ENCODE measurements at places on chromosomes 1 and 21. TPM values are rescaled to one million over a fixed set of nuclear protein-coding genes. Genes with fewer than 3 reads are reported as not detected.

Gene AADACL4
- not detected for total RNA-seq

Gene KRTAP13-2
- total RNA-seq, result not detected

Gene FMN2
- 60.1 TPM for total RNA-seq

DNA sequence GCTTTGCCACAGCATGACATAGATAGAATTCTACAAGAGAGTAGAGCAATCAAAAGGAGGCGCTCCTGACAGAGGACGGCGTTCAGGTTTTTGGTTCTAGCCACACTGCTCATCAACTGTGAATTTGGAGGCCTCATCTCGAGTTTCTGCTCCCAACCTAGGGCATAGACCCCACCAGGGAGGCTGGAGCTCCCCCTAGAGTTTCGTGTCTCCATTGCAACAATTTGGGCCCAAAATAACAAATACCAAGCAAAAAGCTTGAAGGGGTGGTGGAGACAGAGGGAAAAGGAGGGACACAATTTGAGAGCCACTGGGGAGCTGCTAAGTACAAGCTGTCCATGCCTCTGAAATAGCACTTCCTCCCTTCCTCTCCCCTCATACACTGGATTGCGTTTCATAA, 297.0 kb downstream of the GPATCH2 start:
- no peak for DNase-seq

GRCh38 chr1:92503043-92503925, 16.6 kb upstream of the GFI1 start:
- DNase-seq, result no peak

- DNase-seq, result no peak
Measured at GRCh38 chr1:117180147-117180967, 30.4 kb downstream of the VTCN1 start.

GRCh38 chr1:70672442-70672888, 261.4 kb downstream of the CTH start:
- DNase-seq, result no peak

GRCh38 chr21:38448671-38449385, 49.4 kb downstream of the ERG start:
- no peak for DNase-seq

- DNase-seq, result no peak
Measured at GRCh38 chr1:40784141-40784770, 669 bp downstream of the KCNQ4 start.

Gene BGLAP
- total RNA-seq, result 5.1 TPM

DNA sequence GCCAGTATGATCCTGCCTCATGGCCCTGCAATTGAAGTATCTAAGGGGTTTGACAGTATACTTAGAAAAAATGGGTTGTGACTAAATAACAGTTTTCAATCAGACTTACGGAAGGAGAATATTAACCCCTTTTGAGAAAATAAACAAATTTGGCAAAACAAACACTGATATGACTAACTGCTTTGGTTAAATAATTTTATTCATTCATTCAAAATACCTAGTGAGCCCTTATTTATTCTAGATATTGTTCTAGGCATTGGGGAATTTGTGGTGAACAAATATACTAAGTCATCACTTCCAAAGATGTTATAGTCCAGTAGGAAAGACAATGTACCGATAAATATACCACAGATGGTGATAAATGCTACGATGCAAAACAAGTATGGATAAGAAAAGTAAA, 358.7 kb downstream of the TGFB2 start:
- no peak for DNase-seq

Gene SELP
- 21.0 TPM for total RNA-seq

Gene NKAIN1
- total RNA-seq, result 0.13 TPM

DNA sequence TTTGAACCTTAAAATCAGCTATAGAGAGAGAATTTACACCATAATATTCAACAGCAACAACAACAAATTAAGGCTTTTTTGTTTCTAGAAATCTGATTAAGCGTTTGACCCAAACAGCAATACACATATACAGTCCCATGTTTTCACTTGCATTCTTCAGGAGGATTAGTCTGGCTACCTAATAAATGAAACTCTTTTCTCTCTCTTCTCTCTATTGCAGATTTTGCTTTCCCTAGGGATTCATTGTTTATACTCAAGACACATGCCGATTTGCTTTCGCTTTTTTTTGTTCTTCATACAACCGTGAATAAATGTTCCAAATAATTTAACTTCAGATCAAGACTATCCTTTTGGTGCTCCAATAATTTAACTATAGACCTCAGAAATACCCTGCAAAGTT, 162.4 kb upstream of the PTBP2 start:
- DNase-seq, result no peak

DNA sequence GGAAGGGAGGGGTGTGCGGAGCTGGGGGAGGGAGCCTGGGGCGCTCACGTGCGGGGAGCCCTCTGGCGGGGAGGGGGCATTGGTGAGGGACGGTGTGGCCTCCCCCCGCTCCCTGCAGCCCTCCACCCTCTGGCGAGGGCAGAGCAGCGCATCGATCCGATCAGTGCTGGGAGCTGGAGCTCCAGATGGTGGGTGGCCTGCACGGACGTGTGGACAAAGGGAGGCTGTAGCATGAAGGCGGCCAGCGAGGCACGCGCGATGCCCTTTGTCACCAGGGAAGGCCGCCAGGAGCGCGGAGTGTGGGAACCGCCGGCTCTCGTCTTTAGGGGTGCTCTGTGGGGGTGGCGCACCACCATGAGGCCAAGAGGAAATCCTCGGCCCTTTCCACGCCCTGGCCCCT, 5.4 kb upstream of the HES5 start:
- DNase-seq, result no peak

- DNase-seq, result no peak
Measured at GRCh38 chr1:29909962-29910361, 673.6 kb downstream of the PTPRU start.

Gene WDR64
- total RNA-seq, result not detected

GRCh38 chr1:197225611-197226010, 42.4 kb upstream of the CRB1 start:
- DNase-seq, result no peak

DNA sequence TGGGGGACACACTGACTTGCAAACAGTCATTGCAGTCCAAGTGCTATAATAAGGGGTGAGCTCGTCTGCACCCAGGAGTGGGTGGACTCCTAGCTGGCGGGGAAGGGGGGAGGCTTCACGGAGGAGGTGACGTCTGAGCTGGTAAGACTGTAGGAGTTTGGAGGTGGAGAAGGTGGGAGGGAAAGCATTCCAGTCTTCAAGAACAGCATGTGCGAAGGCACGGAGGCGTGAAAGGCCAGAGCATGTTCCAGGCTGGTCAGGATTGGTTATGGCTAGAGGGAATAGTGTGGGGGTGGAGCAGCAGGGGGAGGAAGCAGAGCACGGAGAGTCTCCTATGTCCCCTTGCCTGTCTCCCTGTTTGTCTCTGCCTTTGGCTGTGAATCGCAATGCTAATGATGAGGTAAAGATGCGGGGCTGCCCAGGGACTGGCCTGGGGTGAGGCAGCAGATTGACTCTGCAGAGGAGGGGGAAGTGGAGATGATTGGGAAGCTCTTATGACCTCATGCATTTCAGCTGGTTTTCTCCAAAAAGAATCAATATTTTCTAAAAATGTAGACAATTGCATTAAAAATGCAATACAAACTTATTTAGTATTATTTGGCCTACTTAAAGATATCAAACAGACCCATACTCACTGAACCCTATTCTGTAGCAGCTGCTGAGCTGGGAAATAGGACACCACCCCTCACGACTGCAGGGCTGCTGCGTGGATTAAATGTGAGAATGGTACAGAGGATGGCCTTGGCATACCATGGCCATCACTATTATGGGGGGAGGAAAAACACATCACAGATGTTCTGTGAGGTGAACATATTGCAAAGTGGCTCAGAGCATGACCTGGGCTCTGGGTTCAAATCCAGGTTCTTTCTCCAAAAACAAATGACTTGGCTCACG, 2.6 kb upstream of the ZNF436 start:
- no peak for DNase-seq

DNA sequence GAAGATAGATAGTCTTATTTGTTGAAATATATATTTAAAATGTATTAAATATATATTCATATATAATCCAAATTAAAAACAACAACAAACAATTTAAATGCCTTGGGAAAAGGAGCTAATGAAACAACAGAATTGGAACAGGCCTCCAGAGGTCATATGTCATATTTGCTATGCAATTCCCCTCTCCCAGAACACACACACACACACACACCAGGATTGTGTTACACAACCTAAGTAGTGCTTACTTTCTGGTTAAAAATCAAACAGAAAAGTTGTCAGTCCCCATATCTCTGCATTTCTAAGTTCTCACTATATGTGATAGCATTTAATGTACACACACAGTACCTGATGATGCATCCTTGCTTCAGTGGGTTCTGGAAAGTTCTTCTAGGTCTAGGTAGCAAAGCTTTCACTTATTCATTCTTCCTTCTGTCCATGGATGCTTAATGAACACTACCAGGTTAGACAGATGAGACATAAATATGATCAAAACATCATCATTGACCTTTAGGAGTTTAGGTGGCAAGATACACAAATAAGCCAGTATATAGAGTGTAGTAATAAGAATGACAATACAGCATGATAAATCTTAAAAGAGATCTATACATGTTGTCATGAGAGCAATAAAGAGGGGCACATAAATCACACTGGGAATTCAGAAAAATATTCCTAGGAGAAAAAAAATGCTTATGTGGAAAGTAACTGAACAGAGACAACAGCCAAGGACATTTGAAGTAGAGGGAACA, 662.8 kb downstream of the PTPRC start:
- DNase-seq, result no peak

DNA sequence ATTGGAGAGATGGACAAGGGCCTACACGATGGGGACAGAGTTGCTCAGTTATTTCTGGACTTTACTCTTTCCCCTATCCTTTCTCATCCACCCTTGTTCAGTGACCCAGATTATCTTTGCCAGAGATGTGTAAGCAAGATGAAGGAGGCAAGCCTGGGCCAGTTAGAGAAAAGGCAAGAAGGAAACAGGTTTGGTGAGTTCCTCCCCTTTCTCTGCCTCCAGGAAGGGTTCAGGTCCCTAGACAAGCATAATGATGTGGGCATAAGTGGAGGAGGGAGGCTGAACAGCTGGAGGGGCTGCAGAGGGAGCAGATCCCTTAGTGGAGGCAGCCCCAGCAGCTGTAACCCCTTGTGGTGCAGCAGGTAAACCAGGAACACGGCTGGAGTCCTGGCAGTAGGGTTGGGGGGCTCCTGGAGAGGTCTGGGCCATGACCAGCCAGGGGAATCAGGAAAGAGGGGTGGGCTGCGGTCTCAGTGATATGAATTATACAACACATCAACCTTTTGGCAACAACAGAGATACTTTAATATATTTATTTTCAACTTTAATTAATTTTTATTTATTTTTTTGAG, 9.2 kb upstream of the CDC42 start:
- DNase-seq, result no peak

DNA sequence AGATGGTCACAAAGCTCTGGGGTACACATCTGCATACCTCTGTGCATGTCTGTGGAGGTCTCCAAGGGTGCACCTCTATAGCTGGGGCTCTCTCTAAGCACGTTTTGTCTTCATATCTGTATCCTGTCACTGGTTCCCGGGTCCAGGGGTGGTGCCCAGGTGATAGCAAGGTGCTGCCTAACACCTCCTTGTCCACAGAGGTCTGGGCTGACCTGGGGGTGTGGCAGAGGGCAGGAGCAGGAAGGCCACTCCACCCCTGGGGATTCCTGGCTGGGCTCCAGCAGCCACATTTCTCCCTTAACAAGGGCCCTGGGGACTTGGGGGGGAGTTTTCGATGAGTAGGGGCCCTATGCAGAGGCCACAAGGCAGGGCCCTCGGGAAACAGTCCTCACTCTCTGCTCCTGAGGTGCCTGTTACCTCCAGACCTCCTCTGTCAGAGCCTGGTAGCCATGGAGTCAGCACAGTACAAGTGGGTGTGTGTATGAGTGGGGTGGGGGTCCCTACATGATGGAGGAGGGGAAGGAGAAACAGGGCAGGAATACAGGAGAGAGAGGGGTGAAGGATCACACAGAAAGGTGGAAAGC, 7.0 kb upstream of the CDCP2 start:
- no peak for DNase-seq

DNA sequence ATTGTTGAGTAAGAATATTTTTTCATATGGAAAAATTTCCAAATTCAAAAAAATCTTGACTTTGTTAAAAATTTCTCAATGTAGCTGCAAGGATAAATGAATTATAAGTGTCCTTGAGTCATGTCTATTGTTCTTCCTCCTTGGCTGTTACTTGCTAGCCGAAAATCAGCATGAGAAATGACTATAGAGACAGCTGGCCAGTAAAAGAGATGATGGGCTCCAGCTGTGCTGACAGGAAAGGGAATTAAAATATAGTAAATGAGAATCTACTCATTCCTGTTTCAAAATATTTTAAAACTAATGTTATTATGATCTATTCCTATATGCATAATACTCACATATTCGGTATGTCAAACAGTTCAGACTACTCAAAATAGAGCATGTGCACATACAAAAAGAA, 1292.6 kb downstream of the BRINP3 start:
- no peak for DNase-seq

DNA sequence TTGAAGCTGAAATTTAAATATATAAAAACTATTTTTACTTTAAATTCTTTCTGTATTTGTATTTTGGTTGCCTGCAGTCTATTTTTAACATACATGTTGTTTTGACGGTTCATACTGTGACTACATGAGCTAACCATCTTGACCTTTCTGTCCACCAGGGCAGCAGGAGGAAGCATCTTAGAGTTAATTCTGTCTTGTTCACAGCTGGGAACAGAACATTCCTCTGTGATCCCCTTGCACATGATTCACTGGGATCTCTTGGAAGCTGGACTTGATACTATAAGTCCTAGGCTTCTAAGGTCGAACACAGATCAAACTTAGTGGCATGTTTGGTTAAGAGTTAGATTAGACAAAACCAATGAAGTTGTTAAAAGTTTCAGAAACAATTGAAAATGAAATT, 99.7 kb downstream of the NFIA start:
- no peak for DNase-seq

DNA sequence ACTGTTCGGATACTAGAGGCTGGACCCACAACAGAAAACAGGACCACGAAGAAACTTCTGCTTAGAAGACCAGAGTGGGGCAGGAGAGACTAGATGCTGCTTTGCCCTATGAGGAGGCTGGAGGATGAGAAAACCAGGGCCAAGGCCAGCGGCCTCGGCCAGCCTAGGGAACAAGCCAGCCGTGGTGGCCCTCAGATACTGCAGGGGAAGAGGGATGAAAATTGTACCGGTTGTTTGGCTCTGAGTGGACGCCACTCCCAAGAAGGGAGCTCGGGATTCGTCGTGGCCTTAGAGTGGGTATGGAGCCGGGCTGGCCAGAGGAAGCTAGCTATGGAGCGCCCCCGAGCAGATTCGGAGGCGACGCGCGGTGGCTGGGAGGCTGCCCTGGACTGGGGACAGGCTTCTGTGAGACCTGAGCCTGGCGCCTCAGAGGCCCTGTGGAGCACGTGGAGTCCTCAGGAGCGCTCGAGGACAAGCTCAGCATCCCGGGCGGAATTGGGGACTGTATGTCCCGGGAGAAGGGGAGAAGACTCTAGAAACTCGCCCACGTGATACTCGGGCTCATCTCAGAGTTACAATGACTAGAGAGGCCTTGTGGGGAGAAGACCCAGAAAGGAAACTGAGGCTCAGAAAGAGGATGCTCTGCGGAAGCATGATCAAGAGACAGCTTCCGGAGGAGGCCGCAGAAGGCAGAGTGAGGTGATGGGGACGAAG, 2.8 kb downstream of the PRRX1 start:
- DNase-seq, result no peak

Gene WNT9A
- total RNA-seq, result 11.4 TPM

Data from sciatic nerve (tissue), 2 donors.